Germinal center (tissue), 1 donor: ENCODE measurements at places on chromosomes 2 and 18.

DNA sequence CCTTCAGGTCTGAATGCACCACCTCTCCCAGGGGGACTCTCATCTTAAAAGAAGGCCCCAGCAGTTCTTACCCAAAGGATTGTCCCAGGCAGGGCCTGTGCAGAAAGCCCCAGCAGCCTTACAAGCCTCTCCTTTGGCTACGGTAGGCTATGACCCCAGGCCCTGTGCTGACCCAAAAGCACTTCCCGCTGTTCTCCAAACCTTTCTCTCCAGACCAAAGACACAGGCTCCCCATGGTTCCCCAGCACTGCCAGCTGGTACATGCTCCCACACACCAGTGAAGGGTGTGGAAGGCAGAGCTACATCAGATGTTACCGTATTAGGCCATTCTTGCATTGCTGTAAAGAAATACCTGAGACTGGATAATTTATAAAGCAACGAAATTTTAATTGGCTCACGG is 35.4 kb downstream of the LBH start:
- DNase-seq = no peak

- DNase-seq = no peak
These were observed 420.5 kb downstream of the NRXN1 start for GRCh38 chr2:50611351-50611871.

DNA sequence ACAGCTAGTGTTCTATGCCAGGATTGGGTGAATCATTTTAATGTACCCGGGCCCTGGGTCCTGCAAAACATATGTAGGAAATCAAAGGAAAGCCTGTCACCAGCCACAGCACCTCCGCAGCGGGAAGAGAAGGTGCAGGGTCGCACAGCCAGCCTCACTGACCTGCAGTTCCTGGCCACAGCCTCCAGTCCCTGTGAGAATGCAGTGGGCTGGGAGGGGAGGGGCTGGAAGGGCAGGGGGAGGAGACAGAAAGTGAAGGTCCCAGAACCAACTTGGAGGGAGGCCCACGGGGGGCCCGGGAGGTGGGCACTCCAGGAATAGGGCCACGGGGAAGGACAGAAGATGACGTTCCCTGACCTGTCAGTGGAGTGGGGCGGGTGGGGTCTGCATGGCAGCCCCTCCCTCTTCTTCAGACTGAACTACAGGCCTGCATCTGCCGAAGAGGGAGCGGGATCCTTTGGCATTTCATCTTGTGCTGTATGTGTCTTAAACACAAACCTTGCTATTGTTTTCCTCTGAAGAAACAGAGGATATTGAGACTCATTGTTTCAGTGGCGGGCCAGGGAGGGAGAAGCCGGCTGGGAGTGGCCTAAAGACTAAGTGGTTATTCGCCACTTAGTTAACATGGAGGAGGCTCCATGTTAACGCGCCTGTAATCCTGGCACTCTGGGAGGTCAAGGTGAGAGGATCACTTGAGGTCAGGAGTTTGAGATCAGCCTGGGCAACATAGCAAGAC is 7.5 kb downstream of the MAL start:
- no peak for DNase-seq

DNA sequence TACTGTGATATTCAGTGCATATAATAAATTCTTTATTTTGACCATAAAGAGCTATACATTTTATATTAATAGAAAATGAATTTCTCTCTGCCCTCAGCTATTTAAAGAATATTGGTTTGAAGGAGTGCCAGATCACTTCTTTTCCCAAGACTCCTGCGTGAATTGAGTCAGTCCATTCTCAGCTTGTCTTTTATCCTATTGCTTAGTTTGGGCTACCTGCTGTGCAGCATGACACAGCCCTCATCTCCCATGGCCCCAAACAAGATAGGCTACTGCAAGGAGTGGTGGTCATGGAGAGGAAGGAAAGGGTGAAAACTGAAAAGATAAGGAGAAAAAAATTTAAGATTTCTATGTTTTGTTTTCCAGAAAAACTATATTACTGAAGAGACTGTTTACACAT is 10.1 kb upstream of the FBXO11 start:
- no peak for DNase-seq

DNA sequence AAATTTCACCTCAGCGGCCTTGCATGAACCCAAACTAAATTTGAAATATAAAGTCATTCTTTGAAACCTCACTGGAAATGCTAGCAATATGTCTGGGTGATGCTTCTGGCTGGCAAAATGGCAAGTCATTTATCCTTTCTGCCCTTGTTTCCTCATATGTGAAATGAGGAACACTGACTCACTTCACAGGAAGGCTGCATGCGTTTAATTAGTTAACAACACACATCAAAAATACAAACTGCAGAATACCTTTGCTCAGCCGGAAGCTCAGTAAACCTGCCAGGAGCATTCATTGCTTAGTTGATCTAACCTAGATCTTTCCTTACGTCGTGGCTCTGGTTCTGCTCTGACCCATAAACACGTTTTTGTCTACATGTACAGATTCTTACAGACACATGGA is 214.2 kb upstream of the ACVR2A start:
- no peak for DNase-seq

DNA sequence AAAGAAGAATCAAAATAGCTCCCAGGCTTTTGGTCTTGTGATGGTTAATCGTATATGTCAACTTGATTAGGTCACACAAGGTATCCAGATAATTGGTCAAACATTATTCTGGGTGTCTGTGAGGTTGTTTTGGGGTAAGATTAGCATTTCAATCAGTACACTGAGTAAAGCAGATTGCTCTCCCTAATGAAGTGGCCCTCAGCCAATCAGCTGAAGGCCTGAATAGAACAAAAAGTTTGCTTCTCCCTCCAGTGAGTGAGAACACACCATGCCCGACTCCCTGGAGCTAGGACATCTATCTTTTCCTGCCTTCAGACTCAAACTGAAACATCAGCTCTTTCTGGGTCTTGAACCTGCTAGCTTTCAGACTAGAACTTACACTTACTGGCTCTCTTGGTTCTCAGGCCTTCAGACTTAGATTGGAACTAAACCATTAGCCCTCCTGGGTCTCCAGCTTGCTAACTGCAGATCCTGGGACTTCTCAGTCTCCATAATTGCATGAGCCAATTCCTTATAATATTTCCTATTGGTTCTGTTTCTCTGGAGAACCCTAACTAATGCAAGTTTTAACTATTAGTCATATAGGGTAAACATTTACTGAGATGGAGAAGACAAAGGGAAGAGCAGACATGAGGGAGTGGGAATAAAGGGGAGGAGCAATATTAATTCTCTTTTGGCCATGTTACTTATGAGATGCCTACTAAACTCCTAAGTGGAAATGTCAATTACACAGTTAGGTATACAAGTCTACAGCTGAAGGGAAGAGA is 25.5 kb downstream of the LNPK start:
- DNase-seq = no peak

DNA sequence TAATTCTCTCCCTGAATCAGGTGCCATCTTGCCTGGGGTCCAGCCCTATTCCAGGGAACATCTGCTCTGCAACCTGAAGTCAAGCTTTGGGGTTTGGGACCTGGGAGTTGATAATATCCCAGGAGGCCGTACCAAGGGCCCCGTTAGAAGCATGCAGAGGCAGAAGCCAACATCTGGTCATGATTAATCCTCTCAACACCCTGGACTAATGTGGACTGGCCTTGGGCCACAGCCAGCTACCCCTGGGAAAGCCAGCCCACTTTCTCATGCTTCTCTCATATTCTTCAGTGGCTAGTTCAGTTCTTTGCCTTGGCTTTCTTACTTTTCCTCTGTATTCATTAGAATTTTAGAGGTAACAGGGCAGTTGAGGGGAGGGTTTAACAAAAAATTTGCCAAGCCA is 515.6 kb upstream of the NRP2 start:
- no peak for DNase-seq

GRCh38 chr18:72107647-72108383 is 436.3 kb downstream of the CBLN2 start:
- no peak for DNase-seq

GRCh38 chr2:200376513-200377354 is 70.2 kb downstream of the SPATS2L start:
- DNase-seq = no peak

DNA sequence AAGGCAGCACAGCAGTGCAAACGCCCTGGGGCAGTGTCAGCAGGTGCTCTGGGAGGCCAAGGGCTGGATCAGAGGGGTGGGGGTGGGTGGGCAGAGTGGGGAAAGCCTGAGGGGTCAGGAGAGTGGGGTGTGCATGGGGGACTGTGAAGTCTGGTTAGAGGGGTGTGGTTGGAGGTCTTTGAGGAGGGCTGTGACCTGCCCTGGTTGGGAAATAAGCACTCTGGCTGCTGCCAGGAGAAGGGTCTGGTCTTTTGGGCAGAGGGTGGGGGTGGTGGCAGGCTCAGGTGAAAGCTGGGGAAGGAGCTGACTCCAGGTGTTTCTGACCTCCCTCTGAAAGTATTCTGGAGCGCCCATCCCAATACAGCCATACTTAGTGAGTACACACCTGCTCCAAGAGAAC is 4.2 kb downstream of the ALPI start:
- no peak for DNase-seq

GRCh38 chr2:96799623-96799935 is 16.5 kb upstream of the CNNM3 start:
- DNase-seq = no peak

GRCh38 chr2:201644001-201644400 is 698 bp upstream of the TMEM237 start:
- DNase-seq = no peak

DNA sequence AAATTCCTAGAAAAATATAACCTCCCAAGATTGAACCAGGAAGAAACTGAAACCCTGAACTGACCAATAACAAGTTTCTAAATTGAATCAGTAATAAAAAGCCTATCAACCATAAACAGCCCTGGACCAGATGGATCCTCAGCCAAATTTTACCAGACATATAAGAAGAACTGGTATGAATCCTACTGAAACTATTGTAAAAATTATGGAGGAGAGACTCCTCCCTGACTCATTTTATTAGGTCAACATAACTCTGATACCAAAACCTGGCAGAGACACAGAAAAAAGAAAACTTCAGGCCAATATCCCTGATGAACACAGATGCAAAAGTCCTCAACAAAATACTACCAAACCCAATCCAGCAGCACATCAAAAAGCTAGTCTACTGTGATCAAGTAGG is 11.3 kb downstream of the NT5C1B start:
- DNase-seq = no peak

GRCh38 chr2:137879121-137879520 is 85.2 kb upstream of the HNMT start:
- no peak for DNase-seq

DNA sequence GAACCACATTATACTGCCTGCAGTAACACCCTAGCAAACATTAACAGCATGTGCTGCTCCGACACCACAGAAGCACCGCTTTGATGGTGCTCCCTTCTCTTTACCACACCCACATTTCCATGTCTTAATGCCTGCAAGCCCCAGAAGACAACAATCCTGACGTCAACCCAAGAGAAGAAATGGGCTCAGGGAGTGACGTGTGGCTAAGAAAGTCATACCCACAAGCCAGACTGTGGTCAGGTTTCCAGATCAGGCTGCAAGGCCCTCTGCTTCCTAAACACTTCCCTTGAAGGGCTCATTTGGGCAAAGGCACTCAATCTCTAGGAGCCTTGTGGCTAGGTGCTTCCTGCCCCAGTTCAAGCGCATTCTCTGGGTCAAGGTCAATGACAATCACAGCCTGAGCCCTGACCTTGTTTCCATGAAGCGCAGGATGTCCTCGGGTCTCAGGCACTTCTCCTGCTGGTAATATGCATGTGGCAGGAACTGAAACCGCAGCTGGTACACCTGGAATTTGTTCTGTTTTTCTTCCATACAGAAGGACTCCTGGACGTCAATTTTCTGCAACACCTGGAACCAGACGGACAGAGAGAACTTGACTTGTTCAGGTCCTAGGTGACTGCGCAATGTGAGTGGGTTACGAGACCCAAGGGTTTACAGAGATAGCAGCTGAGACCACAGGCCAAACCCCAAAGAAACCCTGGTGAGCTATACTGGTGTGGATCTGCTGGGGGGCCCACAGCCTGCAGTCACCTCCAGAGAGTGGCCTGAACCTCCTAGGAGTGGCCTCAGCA is 67.2 kb downstream of the POLR1A start:
- DNase-seq = no peak

DNA sequence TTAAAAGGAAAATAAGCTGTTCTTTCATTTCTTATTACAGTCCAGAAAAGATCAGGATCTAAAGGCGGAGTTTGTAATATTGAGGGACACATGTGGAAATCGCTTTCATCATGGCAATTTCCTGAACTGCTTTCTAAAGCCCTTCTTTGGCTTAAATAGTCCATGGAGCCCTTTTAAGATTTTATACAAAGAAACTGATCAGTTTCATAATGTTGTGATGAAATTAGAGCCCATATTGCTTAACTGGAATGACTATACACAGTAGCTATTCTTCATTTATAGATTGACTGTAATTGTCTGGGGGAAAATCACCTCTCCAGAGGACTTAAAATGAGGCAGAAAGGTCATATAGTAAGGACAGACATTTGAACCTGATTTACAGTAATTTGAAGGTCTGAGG is 322.2 kb downstream of the ETAA1 start:
- no peak for DNase-seq

- DNase-seq = no peak
These were observed 44.4 kb downstream of the EN1 start for GRCh38 chr2:118803012-118803411.

- DNase-seq = no peak
These were observed 9.4 kb downstream of the MBD2 start for GRCh38 chr18:54215069-54215468.

DNA sequence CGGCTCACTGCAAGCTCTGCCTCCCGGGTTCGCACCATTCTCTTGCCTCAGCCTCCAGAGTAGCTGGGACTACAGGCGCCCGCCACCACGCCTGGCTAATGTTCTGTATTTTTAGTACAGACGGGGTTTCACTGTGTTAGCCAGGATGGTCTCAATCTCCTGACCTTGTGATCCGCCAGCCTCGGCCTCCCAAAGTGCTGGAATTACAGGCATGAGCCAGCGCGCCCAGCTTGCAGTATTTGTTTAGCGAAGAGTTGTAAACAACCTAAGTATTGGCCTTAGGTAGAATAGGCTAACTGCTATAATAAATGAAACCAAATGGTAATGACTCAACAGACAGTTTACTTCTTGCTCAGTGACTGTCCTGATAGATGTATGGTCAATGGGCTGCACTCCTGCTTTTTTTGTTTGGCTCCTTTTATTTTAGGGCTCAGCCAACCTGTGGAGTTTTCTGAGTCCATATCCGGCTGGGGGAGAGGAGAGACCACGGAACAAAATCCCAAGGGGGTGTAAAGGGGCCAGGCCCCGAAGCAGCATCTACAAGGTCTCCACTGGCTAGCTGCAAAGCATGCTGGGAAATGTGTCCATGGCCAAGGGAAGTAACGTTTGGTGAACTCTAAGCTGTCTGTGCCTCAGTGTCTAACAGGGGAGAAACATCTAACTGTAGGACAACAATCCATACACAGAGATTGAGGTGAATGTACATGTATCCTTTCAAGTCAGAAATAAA is 841.0 kb upstream of the ID2 start:
- DNase-seq = no peak
